ENCODE measurements at places on chromosomes 13 and 19. TPM values are rescaled to one million over a fixed set of nuclear protein-coding genes. Genes with fewer than 3 reads are reported as not detected.

- H3K4me1 ChIP-seq, result no peaks in the 10 kb centered on the region
- no peak for DNase-seq
- no peaks in the 10 kb centered on the region for H3K27me3 ChIP-seq
- H3K36me3 ChIP-seq, result no peaks in the 10 kb centered on the region
Observed at GRCh38 chr13:70173598-70173959, 65.3 kb upstream of the KLHL1 start.

DNA sequence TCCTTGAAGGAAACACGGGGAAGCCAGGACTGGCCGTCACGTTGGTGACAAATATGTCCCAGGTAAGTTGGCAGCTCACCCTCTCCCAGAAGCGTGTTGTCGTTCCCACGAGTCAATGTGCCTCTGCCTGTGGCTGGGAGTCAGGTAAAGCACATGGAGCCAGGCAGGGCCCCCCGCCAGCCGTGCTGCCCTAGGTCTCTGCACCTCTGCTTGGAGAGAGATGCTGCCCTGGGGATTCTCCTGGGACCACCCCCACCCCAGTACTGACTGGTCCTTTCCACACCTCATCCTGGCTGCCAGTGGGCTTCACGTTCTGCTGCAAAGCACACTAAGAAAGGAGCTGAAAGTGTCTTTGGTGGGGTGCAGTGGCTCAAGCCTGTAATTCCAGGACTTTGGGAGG is 9.9 kb downstream of the ZNF114 start:
- H3K27me3 ChIP-seq, result no peaks in the 10 kb centered on the region
- DNase-seq, result no peak
- H3K27ac ChIP-seq, result no peak overlapping the region
- H3K4me1 ChIP-seq, result no peaks in the 10 kb centered on the region

DNA sequence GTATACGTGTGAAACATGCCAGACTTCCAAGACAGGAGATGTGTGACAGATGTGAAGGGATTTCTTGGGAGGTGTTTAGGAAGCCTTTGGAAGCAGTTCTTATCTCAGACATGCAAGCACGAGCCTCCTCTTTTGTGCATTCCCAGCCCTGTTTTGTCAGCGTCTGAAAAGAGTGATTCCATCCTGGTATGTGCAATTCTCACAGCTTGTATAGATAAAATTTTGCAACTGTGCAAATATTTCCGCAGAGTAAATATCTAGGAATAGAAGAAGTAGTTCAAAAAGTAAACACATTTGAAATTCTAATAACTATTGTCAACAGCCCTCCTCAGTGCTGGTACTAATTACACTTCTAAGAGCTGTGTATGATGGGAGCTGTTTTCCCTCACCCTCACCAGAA is 72.3 kb upstream of the C1QTNF9B start:
- H3K27me3 ChIP-seq, result no peaks in the 10 kb centered on the region
- H3K4me1 ChIP-seq, result peaks cover 12% of the 10 kb centered on the region
- no peak overlapping the region for H3K4me3 ChIP-seq
- no peaks in the 10 kb centered on the region for H3K36me3 ChIP-seq
- H3K27ac ChIP-seq, result no peak overlapping the region
- DNase-seq, result no peak

DNA sequence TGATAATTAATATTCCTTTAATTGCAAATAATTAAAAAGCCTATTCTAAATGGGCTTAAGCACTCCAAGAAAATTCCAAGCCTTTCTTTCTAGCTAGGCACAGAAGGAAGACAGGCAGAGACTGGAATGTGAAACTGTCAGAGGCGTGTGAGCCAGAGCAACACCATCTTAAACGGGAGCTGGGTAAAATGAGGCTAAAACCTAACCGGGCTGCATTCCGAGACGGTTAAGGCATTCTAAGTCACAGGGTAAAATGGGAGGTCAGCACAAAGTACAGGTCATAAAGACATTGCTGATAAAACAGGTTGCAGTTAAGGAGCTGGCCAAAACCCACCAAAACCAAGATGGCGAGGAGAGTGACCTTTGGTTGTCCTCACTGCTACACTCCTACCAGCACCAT is 300.4 kb downstream of the SLITRK6 start:
- H3K27me3 ChIP-seq, result no peaks in the 10 kb centered on the region
- no peaks in the 10 kb centered on the region for H3K4me1 ChIP-seq
- no peak overlapping the region for H3K4me3 ChIP-seq
- H3K36me3 ChIP-seq, result no peaks in the 10 kb centered on the region

Gene CCDC194
- 1.7 TPM for total RNA-seq

Gene LGALS7
- total RNA-seq, result not detected

Gene NXNL1
- total RNA-seq, result not detected

All from GM12878 (cell line).